ENCODE measurements at places on chromosomes 6 and 20.

GRCh38 chr6:113734982-113735381 is 122.2 kb upstream of the MARCKS start:
- no peak overlapping the region for H3K4me3 ChIP-seq
- no peak for DNase-seq

GRCh38 chr6:145138469-145139139 is 596.7 kb downstream of the EPM2A start:
- no peak for DNase-seq
- H3K36me3 ChIP-seq: no peaks in the 10 kb centered on the region
- H3K4me3 ChIP-seq: no peak overlapping the region
- H3K27me3 ChIP-seq: no peaks in the 10 kb centered on the region
- no peaks in the 10 kb centered on the region for H3K4me1 ChIP-seq

DNA sequence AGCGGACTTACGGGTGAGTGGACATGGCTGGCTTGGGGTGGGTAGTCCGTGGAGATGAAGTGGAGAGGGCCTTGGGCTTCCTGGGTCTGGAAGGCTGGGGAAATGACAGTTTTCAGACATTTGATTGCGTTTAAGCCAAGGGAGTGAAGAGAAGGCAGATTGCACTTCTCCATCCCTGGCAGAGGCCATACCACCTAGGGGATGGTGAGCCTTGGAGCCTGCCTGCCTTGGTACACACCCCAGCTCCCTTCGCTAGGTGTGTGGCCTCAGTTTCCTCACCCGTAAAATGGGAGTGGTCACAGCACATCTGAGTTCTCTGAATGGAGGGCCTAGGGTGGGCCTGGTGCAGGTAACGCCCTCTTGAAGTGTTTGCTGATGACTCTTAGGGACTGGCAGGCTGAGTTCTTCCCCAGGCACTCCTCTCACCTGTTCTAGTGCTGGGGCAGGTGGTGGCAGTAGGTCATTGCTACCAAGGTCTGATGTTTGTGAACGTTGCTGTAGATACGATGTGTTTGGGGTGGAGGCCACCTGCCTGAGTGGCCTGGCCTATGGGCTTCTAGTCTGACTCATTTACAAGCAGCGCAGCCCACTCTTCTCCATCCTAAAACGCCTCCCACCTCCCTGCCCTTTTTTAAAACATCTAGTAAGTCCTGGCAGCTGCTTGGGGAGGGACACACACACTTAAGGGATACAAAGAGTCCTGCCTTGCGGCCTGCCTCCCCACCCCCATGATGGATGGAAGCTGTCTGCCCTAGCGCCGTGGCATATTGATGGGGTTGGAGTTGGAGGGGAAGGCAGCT is 2.3 kb downstream of the RBM38 start:
- no peaks in the 10 kb centered on the region for H3K27me3 ChIP-seq
- peak overlapping the region; percentile 100 for H3K27ac ChIP-seq
- DNase-seq: no peak
- peaks cover 57% of the 10 kb centered on the region for H3K4me1 ChIP-seq
- H3K36me3 ChIP-seq: peaks cover 17% of the 10 kb centered on the region

- no peak overlapping the region for H3K4me3 ChIP-seq
- no peaks in the 10 kb centered on the region for H3K36me3 ChIP-seq
- H3K27ac ChIP-seq: no peak overlapping the region
- H3K4me1 ChIP-seq: peaks cover 4% of the 10 kb centered on the region
- H3K27me3 ChIP-seq: no peaks in the 10 kb centered on the region
Observed at GRCh38 chr6:17165383-17165782, 63.5 kb downstream of the STMND1 start.

DNA sequence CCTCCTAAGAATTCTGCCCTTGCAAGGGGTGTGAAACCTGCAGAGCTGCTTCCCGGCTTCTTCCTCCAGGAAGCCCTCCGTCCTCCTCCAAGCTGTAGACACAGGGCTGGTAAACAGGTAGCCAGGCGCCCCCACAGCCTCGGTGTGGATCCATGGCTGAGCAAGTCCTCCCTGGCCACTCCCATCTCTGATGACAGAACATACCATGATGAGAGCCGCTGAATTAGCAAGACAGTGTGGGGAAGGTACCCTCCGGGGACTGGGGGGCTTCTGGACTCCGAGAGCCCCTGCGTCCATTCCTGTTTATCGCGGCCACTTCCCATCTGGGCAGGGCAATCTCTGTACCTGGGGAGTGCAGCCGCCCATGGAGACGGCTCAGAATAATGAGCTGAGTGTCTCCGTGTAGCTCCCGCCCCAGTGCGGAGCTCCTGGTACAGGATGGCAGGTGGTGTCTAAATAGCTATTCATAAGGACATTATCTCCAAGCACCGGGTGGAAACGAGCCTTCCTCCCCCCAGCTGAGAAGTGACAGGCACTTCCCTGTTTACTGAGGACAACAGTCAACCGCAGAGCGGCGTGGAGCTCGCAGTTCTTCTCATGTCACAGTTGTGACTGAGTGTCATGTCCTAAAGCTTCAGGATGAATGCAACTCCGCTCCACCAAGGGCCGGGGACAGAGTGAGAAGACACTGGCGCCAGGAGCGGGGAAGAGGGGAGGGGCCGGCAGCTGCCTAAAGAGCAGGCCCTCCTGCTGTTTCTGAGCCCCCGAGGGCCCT is 22.7 kb upstream of the NTSR1 start:
- peaks cover 47% of the 10 kb centered on the region for H3K27me3 ChIP-seq
- no peaks in the 10 kb centered on the region for H3K36me3 ChIP-seq
- peaks cover 12% of the 10 kb centered on the region for H3K4me1 ChIP-seq
- DNase-seq: no peak
- peak overlapping the region; percentile 33 for H3K4me3 ChIP-seq

GRCh38 chr6:25880601-25881000 is 6.6 kb upstream of the SLC17A3 start:
- no peaks in the 10 kb centered on the region for H3K36me3 ChIP-seq
- H3K27ac ChIP-seq: no peak overlapping the region
- peaks cover 7% of the 10 kb centered on the region for H3K4me1 ChIP-seq
- H3K4me3 ChIP-seq: no peak overlapping the region
- no peak for DNase-seq
- no peaks in the 10 kb centered on the region for H3K27me3 ChIP-seq

DNA sequence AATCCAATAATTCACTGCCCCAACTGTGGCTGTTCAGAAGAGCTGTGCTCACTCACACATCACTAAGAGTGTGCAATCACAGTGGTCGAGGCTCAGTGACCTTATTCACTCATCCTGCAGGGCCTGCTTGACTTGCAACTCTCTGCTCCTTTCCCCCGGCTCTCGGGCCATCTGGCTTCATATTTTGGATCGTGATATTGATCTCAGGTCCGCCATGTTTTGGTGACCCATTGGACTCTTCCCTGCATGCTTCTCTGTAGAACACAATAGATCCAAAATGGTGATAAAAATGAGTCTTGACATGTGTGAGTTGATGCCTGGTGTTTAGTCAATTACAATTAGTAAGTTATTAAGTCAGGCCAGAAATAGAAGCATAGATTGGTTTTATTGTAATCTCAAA is 313.9 kb upstream of the SOX4 start:
- no peak overlapping the region for H3K4me3 ChIP-seq
- no peaks in the 10 kb centered on the region for H3K27me3 ChIP-seq
- no peak for DNase-seq
- no peaks in the 10 kb centered on the region for H3K4me1 ChIP-seq
- no peaks in the 10 kb centered on the region for H3K36me3 ChIP-seq
- H3K27ac ChIP-seq: no peak overlapping the region

GRCh38 chr6:134299236-134299635 is 18.7 kb downstream of the SGK1 start:
- no peaks in the 10 kb centered on the region for H3K27me3 ChIP-seq
- peaks cover 17% of the 10 kb centered on the region for H3K4me1 ChIP-seq
- H3K36me3 ChIP-seq: no peaks in the 10 kb centered on the region
- DNase-seq: no peak

DNA sequence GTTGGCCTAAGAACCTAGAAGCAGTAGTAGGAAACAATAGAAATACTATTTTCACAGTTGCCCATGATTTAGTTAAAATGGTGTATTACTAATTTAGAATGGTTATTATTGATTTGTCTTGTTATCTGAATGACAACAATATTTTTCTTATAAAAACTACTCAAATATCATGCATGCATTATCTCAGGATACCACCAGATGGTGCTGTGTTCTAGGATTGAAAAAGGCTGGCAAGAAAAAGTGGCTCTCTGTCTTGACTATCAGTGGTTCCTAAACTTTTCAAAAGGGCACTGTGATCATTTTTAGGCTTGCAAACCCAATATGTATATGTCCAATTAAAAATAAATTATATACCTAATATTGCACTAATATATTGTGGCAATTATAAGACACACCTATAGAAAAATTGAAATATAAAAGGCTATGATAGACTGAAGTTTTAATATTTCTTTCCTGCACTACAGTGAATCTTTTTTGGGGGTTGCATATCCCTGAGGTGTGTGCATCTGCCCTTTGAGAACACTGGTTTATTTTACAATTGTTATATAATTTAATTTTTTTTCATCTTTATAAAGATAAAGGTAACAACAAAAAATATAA is 131.7 kb upstream of the MLIP start:
- DNase-seq: no peak
- H3K27ac ChIP-seq: no peak overlapping the region
- no peak overlapping the region for H3K4me3 ChIP-seq
- H3K27me3 ChIP-seq: no peaks in the 10 kb centered on the region
- no peaks in the 10 kb centered on the region for H3K36me3 ChIP-seq

DNA sequence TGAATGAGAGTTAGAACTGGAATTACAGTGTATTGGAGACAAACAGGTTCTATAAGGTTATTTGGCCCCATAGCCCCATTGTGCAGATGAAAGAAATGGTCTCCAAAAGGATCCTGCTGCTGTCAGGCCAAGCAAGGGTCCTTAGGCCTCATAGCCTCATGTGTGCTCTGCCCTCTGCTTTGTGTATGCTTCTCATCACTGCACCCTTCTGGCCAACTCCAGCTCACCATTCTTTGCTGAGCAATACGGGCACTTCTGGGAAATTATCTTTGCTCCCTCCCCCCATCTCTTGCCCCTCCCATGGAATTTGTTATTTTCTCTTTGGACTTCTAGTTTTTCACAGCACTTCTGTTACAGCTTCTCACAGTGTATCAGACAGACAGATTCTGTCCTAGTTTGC is 298.8 kb downstream of the FOXA2 start:
- H3K27me3 ChIP-seq: peaks cover 16% of the 10 kb centered on the region
- no peak for DNase-seq
- H3K27ac ChIP-seq: no peak overlapping the region
- no peaks in the 10 kb centered on the region for H3K4me1 ChIP-seq

DNA sequence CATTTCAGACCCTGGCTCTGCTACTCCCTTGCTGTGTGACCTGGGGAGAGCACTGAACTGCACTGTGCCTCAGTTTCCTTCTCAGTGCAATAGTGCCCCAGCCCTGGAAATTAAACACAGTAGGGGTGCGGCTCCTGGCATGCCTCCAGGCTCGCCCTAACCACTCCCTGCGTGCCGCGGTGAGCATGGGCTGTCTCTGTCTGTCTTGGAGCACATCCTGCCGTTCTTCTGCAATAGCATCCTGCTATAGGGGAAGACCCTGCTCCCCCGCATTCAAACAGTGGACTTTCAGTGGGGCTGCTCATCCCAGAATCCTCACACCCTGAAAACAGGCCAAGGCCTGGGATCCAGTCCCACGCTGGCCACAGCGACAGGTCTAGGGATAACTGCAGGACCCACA is 129.5 kb downstream of the FOXC1 start:
- H3K4me3 ChIP-seq: no peak overlapping the region
- no peaks in the 10 kb centered on the region for H3K36me3 ChIP-seq
- H3K27ac ChIP-seq: no peak overlapping the region
- DNase-seq: no peak
- H3K27me3 ChIP-seq: no peaks in the 10 kb centered on the region
- H3K4me1 ChIP-seq: peaks cover 5% of the 10 kb centered on the region

- H3K4me1 ChIP-seq: peaks cover 68% of the 10 kb centered on the region
- no peaks in the 10 kb centered on the region for H3K27me3 ChIP-seq
- peaks cover 44% of the 10 kb centered on the region for H3K36me3 ChIP-seq
- peak overlapping the region; percentile 77 for H3K4me3 ChIP-seq
Observed at GRCh38 chr6:167129562-167129961, 6.7 kb downstream of the CCR6 start.

DNA sequence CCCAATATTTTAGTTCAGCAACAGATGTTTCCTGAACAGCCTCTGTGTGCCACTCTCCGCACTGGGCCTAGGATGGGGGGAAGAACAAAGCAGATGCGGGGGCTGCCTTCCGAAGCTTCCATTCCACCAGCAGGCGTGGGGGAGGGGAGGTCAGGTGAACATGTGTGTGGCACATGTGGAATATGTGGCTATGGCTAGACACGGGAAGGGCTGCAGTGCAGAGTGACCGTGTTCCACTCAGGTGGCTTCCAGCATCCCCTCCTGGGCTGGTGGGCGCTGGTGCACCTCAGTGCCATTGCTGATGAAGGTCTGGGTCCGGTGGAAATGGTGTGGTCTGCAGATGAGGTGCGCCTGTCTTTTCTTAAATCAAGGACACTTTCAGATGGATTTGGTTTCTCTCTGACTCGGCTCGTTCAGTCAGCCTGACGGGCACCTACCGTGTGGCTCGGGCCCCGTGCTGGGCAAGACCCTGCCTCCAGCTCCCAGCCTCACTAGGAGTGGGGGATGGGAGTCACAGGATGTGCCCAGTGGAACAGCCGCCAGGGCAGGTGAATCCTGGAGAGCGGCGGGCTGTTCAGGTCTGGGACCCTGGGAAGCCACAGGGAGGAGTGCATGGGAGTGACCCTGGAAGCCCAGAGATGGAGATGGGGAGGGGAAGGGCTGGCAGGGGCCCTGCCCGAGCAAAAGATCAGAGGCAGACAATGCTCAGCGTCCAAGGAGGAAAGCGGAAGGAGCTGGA is 111.0 kb downstream of the SYCP2 start:
- no peak overlapping the region for H3K4me3 ChIP-seq
- H3K36me3 ChIP-seq: no peaks in the 10 kb centered on the region
- DNase-seq: no peak
- H3K27ac ChIP-seq: no peak overlapping the region

DNA sequence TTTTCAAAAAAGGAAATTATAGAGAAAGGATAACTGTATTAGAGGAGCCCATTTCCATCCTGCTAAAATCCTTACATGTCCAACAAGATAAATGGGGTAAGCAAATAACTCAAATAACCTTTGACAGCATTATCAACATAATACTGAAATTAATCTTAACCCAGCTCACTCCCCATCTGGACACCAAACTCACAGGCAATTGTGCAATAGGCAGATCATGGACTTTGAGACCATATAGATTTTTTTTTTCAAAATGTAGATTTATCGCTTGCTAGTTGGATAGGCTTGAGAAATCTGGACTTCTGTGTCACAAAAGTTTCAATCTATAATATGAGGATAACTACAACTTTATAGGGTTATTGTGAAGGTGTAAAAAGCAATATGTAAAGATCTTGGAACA is 134.4 kb upstream of the ASCC3 start:
- no peak overlapping the region for H3K4me3 ChIP-seq
- H3K4me1 ChIP-seq: peaks cover 20% of the 10 kb centered on the region
- H3K27me3 ChIP-seq: peaks cover 4% of the 10 kb centered on the region
- H3K27ac ChIP-seq: no peak overlapping the region
- DNase-seq: no peak

- no peak overlapping the region for H3K4me3 ChIP-seq
- H3K4me1 ChIP-seq: no peaks in the 10 kb centered on the region
- H3K27ac ChIP-seq: no peak overlapping the region
Observed at GRCh38 chr20:59320854-59321647, 20.6 kb downstream of the EDN3 start.

DNA sequence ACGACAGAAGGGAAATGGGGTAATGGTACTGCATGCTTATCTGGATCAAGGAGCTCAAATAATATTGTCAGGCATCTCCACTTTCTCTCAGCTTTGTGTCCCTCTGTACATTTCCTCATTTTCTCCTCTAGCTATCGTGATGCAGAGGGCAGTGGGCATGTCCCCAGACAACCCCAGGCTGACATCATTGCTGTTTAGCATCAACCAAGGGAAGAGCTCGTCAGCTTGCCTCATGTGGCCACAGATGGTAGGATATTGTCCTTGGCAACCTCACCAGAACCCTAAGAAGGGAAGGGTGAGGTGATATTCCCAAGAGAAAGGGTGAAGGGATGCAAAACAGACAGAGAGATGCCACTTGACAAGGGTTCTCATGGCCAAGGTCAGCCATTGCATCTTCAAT is 58.3 kb downstream of the MAFB start:
- DNase-seq: no peak
- no peak overlapping the region for H3K27ac ChIP-seq
- no peaks in the 10 kb centered on the region for H3K4me1 ChIP-seq
